ENCODE measurements at places on chromosomes 5 and 9.

DNA sequence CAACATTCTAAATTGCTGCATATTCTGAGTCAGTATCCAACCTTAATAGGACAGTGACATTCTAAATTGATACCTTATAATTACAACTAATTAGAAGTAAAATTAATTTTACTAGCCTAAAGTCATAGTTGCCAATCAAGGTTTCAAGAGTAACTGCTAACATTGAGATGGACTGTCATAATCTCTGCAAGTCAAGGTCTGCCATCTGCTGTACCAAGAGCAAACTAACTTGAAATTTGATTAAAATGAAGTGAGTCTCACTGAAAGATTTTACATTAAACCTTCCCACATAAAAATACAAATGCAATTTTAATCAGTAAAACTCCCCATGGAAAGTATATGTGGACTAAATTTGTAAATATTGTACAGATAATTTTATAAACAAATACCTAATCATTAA is 235.3 kb downstream of the PRDM9 start:
- DNase-seq = peak; percentile 11

- DNase-seq = no peak
Observed at GRCh38 chr5:1122511-1123294, 10.8 kb upstream of the SLC12A7 start.

- DNase-seq = no peak
Observed at GRCh38 chr5:111134864-111135263, 42.7 kb downstream of the WDR36 start.

DNA sequence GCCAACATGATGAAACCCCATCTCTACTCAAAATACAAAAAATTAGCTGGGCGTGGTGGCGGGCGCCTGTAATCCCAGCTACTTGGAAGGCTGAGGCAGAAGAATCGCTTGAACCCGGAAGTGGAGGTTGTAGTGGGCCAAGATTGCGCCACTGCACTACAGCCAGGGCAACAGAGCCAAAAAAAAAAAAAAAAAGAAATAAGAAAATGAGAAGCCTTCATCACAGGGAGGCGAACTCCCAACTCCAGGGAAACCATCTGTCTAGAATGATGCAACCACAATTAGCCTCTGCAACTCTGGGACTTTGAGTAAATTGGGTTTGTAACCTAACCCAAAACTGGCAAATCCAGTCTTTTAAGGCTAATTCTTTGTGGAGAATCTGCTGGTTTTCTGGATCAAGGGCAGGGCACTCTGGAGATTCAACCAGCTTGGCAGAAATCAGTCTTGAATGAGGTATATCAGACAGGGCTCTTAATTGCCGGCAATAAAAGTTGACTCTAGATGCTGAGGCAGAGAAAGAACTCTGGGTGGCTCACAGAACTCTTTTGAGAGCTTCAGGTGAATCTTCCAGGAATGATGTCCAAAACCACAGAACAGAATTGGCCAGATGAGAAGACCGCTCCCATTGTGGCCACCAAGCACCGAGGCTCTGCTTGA is 9.9 kb downstream of the S100Z start:
- DNase-seq = no peak

GRCh38 chr5:100676817-100677631 is 141.8 kb downstream of the FAM174A start:
- DNase-seq = peak; percentile 5

DNA sequence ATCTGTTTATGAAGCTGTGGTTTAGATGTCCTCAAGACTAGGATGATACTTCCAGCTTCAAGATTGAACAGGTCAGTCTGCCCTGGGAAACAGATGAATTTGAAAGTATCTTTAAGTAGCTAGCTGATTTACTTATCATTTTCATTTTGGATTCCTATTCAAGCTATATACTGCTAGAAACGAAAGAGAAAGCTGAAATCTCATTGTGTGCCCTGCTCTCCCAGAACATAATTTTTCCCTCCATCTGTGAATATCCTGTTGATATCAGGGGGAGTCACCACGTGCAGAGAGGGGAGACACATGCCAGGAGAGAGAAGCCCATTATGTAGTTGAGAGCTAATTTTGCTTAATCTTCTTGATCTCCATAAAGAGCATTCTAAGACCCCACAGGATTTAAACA is 439.1 kb downstream of the NR2F1-AS1 start:
- DNase-seq = no peak

DNA sequence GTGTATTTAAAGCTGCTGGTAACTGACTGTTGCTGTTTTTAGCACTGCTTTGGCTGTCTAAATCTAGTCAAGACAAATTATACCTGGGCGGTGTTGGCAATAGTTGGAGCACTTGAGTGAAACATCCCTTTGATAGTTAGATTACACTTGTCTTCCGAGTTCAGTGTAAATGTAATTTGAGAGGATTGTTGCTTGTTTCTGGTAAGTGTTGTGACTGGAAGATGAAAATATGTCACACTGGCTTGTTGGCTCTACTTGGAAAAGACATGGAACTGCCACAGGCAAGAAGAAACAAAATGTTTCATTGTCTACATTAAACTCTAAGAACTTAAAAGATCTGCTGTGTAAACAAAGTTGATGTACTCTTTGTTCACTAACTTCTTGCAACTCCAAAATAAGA is 49.2 kb upstream of the PTPRD start:
- no peak for DNase-seq

DNA sequence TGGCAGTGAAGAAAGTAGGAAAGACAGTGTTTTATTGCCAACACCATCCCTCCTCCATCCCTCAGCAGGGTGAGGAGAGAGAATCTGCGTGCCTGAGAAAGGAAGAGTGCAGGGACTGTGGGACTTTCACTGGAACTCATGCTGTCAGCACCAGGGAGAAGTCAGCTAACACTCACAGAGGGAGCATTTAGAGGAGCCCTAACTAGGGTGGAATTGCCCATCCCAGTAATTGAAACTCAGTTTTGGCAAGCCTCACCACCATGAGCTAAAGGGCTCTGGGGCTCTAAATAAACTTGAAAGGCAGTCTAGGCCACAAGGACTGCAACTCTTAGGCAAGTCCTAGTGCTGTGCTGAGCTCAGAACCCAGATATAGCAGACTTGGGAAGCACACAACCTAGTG is 622.3 kb downstream of the SEMA5A start:
- DNase-seq = no peak

- DNase-seq = peak; percentile 55
Observed at GRCh38 chr9:68533678-68534077, 7.0 kb downstream of the TMEM252 start.

DNA sequence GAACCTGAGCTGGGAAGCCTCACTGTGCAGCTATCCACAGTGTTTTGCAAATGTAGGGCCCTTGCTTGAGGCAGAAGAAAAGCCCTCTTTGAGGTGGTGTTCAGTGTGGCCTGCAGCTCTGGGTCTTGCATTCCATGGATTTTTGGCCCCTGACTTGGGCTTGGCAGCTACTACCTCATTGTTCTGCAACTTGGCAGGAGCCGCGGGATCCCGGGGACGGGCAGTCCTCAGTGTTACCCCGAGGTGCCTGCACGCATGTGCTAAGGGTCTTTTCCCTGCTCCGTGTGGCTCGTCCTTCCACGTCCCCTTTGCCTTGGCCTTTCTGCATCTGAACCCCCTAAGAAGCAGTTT is 39.8 kb downstream of the NEK6 start:
- DNase-seq = peak; percentile 73

DNA sequence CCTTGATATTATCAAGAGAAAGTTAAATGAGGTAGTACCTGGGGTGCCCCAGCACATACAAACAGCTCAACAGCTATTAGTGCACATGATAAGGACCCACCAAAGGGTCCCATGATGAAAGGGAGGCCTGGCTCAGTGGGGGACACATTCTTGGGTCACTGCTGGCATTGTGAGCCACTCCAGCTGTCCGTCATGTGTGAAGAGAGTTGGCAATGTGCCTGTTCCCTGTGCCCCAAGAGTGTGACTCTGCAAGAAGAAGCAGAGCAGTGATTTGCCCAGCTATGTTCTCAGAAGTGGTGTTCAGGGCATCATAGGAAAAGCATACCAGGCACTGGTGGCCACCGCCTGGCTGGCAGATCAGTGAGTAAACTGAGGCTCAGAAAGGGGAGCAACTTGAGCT is 37.1 kb upstream of the TDRD7 start:
- DNase-seq = no peak

DNA sequence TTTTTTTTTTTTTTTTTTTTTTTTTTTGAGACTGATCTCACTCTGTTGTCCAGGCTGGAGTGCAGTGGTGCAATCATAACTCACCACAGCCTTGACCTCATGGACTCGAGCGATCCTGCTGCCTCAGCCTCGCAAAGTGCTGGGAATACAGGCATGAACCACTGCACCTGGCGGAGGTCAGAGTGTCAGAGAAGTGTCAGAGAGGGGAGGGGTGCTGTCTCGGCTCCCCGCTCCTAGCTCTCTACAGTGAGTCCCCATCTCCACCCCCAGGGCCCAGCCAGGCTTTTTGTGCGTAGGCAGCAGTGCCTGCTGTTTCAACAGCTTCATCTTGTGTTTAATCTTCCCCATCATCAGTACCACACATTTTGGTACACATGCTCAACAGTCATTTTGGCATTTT is 38.3 kb downstream of the SAR1B start:
- peak; percentile 51 for DNase-seq

GRCh38 chr9:121322037-121322736 is 47.9 kb downstream of the STOM start:
- no peak for DNase-seq

GRCh38 chr9:135983208-135984071 is 22.3 kb upstream of the UBAC1 start:
- DNase-seq = peak; percentile 22

GRCh38 chr9:17171309-17172094 is 36.7 kb downstream of the CNTLN start:
- DNase-seq = no peak

DNA sequence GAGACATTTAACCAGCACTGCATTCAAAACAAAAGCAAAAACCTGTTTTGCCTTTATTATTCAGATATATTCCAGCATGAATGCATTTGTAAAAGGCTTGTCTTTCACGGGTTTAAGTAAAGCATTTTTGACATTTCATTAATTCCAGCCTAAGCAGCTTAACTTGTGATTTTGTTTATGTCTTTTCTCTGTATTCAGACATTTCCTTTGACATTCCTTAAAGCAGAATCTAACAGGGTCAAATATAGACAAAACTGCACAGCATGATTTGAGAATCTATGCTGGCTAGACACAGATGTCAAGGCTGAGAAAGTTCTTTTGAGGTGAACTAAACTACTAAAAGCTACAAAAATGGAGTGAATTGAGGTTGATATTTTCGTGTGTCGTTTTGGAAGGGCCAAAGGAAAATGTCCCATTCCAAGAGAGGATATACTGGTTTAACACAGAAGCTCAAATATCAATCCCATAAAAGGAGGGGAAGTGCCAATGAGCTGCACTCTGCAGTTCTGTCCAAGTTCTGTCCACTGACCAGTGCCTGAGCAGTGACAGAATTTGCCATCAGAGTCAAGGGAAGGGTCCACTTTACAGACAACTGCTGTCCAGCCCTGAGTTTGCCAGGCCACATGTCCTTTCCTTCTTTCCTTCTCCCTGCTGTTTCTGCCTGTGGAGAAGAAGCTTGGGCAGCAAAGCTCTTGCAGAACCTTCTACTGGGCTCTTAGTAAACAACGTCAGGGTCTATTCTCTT is 198.7 kb upstream of the KLF9 start:
- DNase-seq = no peak

DNA sequence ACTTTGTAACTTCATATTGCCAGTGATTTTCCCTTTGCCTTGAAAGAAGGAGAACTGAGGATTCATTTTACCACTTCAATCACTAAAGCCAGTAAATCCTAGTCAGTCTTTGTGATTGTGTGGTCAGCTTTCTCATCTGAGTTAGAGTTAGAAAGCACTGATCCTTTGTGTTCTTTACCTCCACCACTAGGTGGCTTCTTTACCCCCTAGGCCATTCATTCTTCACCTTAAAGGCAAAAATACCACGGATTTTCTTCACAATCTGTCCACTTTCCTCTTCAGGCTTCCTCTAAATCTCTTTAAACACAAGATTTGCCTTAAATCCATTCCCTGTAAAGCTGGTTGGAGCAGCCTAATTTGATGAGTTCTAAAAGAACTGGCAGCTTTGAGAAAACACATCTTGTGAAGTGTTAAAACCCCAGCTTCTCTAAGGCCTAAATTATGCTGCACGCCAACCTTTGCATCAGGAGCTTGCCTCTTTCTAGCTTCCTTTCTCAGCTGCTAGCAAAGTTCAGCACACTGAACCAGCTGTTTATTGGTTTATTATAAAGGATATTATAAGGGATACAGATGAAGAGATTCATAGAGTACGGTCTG is 20.4 kb downstream of the BDP1 start:
- DNase-seq = no peak

DNA sequence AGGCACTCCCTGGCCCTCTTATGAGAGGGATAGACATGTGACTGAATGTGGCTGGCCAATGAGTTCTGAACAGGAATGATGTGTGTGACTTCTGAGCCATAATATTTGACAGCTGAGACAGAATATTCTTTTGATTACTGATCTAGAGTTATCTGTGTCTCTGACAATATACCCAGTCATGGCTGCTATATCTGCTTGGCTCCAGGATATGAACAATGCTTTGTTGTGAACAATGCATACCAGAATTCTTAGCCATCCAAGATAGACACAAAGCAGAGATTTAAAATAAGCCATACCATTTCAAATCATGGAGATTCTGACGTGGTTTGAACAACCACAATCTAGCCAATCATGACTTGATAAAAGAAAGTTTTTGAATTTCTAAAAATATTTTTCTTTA is 840.3 kb upstream of the SEMA6A start:
- no peak for DNase-seq

GRCh38 chr5:73359395-73359794 is 89.2 kb downstream of the FOXD1 start:
- DNase-seq = no peak

GRCh38 chr9:37593883-37594448 is 1.6 kb upstream of the TOMM5 start:
- DNase-seq = no peak

- DNase-seq = peak; percentile 98
Observed at GRCh38 chr5:90409318-90410177, at the start of gene CETN3. Gene CETN3 (minus strand): TSS chr5:90409756. CDS start chr5:90409661, 95 bp downstream.

DNA sequence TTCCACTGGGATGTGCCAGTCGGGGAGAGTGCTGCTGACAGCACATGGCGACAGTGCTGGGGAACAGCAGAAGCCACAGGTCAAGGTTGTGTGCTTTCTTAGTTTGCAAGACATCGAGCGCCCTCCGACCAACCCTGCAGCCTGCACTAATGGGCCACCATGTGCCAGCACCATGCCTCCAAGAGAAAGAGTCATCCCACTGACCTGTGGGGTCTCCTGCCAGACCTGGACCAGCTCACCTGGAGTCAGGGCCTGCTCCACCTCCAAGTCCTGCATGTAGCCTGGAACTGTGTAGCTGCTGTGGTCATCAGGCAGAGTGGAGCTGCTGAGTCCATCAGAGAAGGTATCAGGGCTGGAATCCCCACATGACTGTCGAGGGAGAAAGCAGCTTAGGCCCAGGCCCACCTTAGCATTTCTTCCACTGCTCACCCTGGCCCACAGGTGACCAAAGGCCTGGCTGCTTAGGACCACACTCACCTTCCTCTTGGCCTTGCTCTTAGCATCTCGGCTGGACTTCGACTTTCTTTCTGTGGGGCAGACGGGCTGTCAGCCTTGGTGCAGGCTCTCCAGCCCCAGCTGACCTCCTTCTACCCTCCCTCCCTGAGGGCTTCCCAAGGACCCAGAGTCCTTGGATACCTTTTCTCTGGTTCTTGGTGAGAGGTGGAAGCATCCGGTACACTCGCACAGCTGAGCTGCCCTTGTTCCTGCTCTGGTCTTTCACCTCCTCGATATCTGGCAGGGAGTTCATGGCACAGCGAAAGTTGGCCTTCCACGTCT is 4.1 kb downstream of the IRF1 start:
- no peak for DNase-seq

All from Ammon's horn (tissue), 1 donor.